Stimulated activated CD8-positive, alpha-beta memory T cell treated with anti-CD3 and anti-CD28 coated beads, Interleukin-15, amount 100 ng/mL, for 4 hours (primary cell): ENCODE measurements at places on chromosomes 5 and 9.

DNA sequence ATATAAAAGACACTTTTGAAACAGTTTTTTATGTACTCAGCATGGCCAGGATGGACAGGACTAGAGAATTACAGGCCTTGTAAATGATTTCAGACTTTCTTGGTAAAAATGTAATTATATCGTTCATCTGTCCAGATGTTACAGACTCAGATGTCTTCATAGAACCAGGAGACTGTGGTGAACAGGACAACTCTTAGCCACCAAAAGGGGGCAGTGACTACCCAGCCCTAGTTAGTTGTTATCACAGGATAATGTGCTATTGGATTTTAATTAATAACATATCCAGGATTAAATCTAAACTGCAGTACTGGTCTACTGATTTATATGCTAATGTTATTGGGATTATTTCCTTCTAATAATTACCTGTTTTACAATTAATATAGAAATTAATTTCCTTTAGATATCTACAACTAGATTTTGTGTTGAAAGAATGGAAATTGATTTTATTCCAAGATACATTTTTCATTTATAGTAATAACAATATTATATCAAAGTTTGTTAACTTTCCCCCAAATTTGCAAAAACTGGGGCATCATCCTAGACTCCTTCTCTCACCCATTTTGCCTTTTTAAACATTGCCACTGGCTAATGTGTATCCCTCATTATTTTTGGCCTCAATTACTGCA is 99.4 kb downstream of the MTREX start:
- DNase-seq: no peak

DNA sequence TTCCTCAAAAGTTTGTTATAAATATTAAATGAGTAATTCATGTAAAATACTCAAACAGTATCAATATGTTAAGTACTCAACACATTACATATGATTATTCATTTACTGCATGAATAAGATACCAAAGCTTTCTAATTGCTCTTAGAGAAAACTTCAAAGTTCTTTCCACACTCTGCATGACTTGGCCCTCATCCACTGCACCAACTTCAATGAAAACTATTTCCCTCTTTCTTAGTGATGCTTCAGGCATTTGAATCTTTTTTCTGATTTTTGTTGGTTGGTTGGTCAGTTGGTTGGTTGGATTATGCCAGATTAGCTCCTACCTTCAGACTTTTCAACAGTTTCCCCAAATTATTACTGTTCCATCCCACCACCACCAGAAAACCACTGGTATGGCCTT is 314.7 kb upstream of the RGMB start:
- DNase-seq: no peak

DNA sequence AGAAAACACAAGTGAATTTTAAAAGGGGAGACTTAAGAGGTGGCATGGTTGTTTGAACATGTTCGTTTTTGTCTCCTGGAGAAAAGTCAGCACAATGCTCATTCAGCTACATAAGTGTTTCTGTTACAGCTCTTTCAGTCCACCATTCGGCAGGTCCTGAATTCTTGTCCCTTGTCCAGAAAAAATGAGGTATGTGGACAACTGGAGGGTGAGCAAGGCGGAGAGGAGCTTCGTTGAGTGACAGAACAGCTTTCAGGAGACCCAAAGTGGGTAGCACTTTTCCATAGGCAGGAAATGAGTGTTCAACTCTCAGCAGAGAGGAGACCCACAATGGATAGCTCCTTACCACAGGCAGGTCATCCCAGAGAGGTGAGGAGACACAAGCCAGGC is 4.9 kb downstream of the PDCD1LG2 start:
- DNase-seq: no peak

- DNase-seq: no peak
Measured at GRCh38 chr5:150593996-150594395, 46.5 kb upstream of the SYNPO start.

- DNase-seq: no peak
Measured at GRCh38 chr5:129508606-129509005, 48.5 kb downstream of the ADAMTS19 start.

DNA sequence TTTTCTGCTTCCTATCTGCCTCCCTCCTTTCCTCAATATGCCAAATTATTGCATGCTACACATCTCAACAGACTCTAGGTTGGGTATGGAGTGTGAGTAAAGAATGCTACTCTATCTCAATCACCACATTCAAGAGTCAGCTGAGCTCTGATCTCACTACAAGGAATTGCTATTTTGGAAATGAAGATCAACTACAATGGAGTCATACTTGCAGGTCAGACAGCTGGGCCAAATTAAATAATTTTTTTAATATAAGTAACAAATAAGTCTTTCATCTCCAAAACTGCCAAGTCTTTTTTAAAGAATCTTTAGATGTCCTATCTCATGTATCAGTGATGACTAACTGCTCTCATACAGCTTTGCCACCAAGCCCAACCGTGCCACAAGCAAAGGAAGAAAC is 64.0 kb downstream of the DEPDC1B start:
- DNase-seq: no peak

DNA sequence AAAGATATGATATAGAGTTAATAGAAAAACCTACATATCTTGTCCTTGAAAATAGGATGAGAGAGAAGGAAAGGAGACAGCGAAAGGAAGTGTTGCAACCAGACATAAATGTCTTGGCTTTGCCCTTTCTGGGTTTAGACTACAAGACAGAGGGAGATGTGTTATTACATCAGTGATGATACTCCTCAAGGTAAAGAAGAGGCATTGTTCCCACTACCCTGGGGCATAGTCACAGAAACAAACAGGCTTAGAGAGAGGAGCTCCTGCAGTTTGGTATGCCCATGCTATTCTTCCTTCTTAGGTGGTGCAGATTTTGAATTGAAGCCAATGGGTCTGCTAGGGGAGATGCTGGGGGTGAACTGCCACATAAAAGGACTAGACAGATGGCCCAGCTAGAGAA is 166.8 kb upstream of the RFX3 start:
- no peak for DNase-seq

- no peak for DNase-seq
Measured at GRCh38 chr9:111298731-111299598, 31.1 kb downstream of the OR2K2 start.

DNA sequence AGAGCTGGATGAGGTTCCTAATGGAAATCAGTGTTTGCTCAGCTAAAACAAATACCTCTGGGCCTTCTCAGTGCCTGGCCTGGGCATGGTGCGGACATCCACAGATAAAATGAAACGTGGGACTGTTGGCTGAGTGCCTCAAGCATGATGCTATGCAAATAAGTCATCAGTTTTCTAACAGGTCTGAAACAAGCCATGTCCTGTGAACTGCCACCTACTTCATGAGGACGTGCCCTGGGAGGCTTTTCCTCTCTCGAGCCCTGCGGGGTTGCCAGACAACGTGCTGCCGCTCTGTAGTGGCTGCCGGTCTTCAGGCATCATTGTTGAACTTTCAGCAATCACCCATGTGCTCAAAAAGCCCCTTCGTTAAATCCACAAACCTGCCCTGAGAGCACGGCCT is 240.4 kb upstream of the IRX2 start:
- no peak for DNase-seq

DNA sequence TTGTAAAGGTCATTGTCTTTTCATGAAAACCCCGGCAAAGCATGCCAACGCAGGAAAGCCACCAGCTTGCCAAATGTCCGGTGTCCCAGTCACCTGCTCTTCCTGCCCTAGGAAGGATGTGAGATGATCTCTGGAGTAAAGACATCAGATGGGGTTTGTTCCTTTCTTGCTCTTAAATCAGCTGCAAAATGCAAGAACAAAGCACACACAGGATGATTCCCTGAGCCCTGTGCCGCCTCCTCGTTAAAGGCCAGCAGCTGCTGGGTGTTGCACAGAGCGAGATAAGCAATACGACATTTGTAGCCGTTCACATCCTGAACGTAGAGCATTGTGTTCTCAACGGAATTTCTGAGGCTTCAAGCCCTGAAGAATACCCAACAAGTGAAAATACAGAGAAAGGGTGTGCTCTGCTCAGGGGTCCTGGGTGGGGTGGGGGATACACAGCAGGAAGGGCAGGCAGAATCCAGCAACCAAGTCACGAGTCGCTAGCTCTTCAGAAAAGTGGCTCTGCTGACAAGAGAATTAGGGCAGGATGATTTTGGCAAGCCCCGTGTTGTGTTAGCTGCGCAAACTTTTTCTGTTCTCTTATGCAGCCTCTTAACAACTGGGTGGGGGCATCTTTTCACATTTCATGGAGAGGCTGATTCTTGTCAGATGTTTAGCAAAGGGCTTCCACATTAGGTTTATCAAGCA is 229.2 kb upstream of the MAP3K1 start:
- DNase-seq: no peak

DNA sequence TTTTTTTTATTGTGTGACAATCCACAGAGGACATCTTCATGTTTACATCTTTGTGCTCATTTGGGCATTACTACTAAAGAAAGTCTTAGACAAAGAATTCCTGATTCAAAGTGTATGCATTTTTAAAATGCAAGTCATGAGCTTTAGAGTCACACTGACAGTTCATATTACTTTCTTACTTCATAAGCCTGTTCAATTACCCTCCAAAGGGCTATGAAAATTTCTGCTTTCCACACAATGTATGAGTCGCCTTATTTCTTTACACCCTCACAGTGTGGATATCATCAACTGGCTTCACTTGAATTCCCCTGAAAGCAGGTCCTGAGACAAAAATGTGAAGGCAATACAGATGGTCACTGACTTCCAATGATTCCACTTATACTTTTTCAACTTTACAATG is 280.4 kb upstream of the PTGER4 start:
- DNase-seq: no peak

- no peak for DNase-seq
Measured at GRCh38 chr9:3963643-3964369, 336.1 kb downstream of the GLIS3 start.

- DNase-seq: no peak
Measured at GRCh38 chr9:90926936-90927335, 125.3 kb downstream of the SYK start.

- DNase-seq: no peak
Measured at GRCh38 chr5:61598126-61598525, 266.1 kb downstream of the ZSWIM6 start.

- no peak for DNase-seq
Measured at GRCh38 chr5:43409809-43410271, 2.4 kb downstream of the CCL28 start.

DNA sequence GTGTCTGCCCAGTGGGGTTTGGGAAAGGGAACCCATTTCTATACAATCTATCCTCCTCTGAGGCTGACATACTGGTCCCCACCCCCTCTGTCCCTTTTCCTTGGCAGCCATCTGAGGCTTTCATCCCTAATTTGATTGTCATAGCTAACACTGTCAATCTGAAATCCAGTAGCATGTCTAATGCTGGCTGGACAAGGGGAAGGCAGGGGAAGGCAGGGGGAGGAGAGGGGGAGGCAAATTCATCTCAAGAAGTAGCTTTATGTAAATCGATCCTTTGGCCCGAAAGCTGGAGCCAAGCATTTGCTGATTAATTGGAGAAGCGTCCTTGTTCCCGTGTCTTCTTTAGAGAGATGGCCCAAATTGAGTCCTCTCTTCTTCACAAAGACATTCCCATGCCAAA is 314.1 kb upstream of the PANK3 start:
- DNase-seq: no peak

DNA sequence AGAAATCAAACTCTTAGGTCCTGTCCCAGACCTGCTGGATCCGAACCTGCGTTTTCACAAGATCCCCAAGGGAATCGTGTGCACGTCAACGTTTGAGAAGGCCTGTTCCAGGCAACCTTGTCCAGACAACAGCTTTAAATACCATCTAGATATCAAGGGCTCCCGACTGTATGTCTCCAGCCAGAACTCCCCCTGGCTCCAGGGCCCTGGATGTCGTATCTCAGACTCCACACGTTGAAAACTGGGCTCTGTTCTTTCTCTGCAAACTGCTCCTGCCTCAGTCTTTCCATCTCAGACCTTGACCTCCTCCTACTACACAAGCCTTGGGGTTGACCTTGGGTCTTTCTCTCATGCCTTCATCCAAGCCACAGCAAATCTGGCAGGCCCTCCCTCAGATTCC is 5.8 kb upstream of the ENG start:
- DNase-seq: no peak

- no peak for DNase-seq
Measured at GRCh38 chr9:115944166-115944948, 209.2 kb upstream of the PAPPA start.

GRCh38 chr5:52334367-52334766 is 453.3 kb upstream of the ITGA1 start:
- DNase-seq: no peak

- no peak for DNase-seq
Measured at GRCh38 chr9:23563517-23563916, 262.5 kb downstream of the ELAVL2 start.

- DNase-seq: no peak
Measured at GRCh38 chr5:55918087-55919035, 67.2 kb downstream of the IL31RA start.

GRCh38 chr9:16028548-16028947 is 475.7 kb downstream of the CCDC171 start:
- no peak for DNase-seq

DNA sequence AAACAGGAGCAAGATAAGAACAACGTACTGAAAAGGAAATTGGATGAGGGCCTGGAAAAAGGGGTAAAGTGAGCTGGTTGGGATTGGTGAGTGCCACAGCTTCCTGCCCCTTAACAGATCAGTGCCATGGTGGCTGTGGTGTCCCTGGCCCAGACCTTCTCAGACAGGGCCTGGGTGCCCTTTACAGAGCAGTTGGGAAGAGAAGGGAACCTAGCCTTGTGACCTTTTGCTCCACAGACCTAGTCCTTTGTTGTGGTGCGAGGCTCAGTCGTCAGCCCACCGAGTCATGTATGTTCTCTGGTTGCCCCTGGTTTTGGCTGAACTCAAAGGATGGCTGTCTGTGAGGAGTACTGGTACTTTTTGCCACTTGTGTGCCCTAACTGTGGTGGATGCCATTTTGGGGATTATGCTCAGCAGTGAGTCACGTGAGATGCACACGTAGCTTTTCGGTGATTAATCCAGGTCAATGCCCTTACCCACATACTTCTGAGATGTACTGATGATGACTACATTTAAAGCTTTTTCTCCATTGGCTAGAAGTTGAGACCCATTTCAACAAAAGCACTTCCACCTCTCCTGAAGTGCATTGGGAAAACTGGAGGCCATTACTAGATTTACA is 48.4 kb downstream of the EXOSC2 start:
- no peak for DNase-seq

- DNase-seq: no peak
Measured at GRCh38 chr5:1824903-1825841, 24.0 kb downstream of the NDUFS6 start.
